ENCODE measurements at places on chromosomes 7 and 10. TPM values are rescaled to one million over a fixed set of nuclear protein-coding genes. Genes with fewer than 3 reads are reported as not detected.

DNA sequence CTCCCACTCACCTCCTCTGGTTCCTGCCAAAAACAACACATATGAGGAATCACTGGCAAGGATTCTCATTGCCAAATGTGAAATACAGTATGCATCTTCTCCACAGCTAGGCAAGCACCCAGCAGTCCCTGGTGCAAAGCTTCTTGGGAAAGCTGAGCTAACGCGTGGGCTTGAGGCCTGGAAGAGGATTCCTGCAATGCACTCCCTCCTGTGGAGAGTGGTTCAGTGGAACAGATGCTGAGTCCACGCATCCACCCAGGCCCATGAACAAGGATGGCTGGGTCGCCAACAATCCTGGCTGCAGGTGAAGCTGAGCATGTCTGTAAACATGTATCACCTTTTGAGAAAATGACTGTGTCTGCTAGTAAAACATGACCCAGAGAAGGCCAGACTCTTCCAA, 113.2 kb upstream of the CHST15 start:
- no peaks in the 10 kb centered on the region for H3K4me1 ChIP-seq
- no peak for DNase-seq
- no peak overlapping the region for H3K4me3 ChIP-seq
- H3K36me3 ChIP-seq = no peaks in the 10 kb centered on the region
- H3K27me3 ChIP-seq = no peaks in the 10 kb centered on the region

GRCh38 chr7:25124465-25125136, 459 bp downstream of the CYCS start:
- no peaks in the 10 kb centered on the region for H3K27me3 ChIP-seq
- peak overlapping the region; percentile 96 for H3K27ac ChIP-seq
- H3K36me3 ChIP-seq = peaks cover 31% of the 10 kb centered on the region
- peak overlapping the region; percentile 96 for H3K4me3 ChIP-seq

- no peak for DNase-seq
- no peaks in the 10 kb centered on the region for H3K4me1 ChIP-seq
- H3K27ac ChIP-seq = no peak overlapping the region
- H3K36me3 ChIP-seq = no peaks in the 10 kb centered on the region
These were observed 105.2 kb downstream of the THSD7A start for GRCh38 chr7:11726794-11727155.

DNA sequence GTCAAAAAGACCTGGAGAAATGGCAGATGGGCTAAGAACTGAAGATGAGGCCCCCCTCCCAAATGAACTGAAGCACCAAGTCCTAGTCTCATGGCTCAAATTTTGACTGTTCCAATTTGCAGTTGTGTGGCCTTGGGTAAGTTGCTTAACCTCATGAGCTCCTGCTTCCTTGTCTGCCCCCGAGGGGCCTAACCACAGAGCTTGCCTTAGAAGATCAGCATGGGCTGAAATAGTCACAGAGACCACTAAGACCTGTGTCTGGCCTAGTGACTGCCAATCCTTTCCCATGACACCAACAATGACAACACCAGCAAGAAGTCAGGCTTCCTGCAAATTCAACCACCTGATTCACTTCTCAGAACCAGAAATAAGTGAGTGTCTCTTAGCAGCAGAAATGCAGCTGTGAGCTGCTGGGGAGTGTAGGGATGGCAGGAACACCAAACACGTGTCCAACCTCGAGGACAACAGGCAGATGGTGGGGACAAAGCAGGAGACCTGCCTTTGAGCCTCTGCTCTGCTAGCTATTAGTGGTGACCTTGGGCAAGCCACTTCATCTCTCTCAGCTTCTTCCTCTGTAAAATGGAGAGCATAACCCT, 23.7 kb downstream of the CRHR2 start:
- no peak for DNase-seq
- no peaks in the 10 kb centered on the region for H3K27me3 ChIP-seq
- no peak overlapping the region for H3K4me3 ChIP-seq
- no peaks in the 10 kb centered on the region for H3K36me3 ChIP-seq
- H3K27ac ChIP-seq = no peak overlapping the region
- H3K4me1 ChIP-seq = no peaks in the 10 kb centered on the region

Gene MUC12
- total RNA-seq = 0.68 TPM

GRCh38 chr7:27205325-27206280, 5.7 kb upstream of the HOXA13 start:
- H3K4me1 ChIP-seq = peaks cover 28% of the 10 kb centered on the region
- DNase-seq = no peak
- peaks cover 98% of the 10 kb centered on the region for H3K27me3 ChIP-seq
- no peak overlapping the region for H3K4me3 ChIP-seq

DNA sequence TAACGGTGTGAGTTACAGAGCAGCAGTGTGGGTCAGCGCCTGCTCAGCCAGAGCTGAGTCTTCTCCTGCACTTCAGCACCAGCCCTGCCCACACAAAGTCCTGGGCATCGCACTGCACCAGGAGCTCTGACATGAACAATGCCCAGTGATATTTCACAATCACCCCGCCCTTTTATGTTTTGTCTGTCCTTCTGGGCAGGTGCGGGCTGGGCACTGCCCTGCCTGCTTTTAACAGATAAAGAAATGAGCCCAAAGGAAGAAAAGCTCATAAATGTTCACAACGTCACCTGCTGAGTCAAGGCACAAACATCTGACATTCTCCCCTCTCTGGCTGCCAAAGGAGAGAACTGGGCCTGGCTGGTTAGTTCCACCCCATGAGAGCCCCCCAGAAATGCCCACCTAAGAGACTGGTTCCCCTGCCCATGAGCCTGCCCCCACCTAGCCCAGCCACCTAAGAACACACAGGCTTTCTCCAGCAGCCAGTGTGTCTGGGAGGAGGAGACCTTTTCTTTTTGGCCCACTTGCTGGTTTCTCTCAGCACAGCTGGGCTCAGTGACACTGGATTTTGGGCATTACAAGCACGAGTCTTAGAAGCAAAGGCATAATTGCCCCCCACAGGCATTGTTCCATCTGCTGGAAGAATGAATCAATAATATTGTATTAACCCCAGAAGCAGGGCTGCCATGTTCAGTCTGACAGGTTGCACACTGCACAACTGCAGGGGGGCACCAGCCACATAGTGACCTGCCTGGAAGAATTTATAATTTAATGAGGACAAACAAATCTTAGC, 22.3 kb downstream of the CALML3 start:
- no peak overlapping the region for H3K4me3 ChIP-seq
- H3K36me3 ChIP-seq = no peaks in the 10 kb centered on the region
- peaks cover 22% of the 10 kb centered on the region for H3K4me1 ChIP-seq
- peaks cover 27% of the 10 kb centered on the region for H3K27me3 ChIP-seq

DNA sequence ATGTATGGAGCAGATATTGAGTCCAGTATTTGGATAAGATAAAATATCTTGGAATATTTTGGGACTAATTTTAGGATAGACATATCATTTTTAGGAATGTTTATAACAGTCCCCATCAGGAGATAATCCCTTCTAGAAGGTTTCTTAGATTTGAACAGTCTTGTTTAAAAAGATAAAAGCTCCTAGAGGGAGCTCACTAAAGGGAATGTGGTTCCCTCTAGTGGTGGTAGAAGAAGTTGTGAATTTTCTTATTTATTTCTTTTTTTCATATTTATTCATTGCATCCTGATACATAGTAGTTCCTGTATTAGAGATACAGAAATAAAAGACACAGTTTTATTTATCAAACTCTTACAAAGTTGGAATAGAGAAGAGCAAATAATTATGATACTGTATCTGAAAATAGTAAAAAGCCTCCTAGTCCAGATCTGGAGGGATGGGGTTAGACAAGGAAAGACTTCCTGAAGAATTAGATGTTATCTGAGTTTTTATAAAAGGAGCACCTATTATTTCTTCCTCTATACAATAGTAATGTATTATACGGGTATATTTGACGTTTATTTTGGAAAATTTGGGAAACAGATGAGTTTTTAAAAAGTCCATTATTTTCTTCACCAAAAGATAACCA, 24.5 kb upstream of the KLF14 start:
- no peak overlapping the region for H3K4me3 ChIP-seq
- no peak for DNase-seq
- no peaks in the 10 kb centered on the region for H3K4me1 ChIP-seq
- H3K27me3 ChIP-seq = peaks cover 21% of the 10 kb centered on the region
- H3K27ac ChIP-seq = no peak overlapping the region
- no peaks in the 10 kb centered on the region for H3K36me3 ChIP-seq

Gene ADCYAP1R1
- not detected for total RNA-seq

Gene CALY
- not detected for total RNA-seq

DNA sequence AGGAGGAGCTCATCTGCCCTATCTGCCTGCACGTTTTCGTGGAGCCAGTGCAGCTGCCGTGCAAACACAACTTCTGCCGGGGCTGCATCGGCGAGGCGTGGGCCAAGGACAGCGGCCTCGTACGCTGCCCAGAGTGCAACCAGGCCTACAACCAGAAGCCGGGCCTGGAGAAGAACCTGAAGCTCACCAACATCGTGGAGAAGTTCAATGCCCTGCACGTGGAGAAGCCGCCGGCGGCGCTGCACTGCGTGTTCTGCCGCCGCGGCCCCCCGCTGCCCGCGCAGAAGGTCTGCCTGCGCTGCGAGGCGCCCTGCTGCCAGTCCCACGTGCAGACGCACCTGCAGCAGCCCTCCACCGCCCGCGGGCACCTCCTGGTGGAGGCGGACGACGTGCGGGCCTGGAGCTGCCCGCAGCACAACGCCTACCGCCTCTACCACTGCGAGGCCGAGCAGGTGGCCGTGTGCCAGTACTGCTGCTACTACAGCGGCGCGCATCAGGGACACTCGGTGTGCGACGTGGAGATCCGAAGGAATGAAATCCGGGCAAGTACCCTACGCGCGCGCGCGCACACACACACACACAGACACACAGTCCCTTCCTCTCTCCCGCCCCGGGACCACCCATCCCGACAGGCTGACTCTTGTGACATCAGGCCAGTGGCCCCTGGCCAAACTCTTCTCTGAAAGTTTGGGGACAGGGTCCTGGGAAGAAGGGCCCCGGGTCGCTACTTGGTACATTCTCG, 538 bp downstream of the TRIM8 start:
- DNase-seq = peak; percentile 87
- peak overlapping the region; percentile 94 for H3K4me3 ChIP-seq
- peaks cover 20% of the 10 kb centered on the region for H3K36me3 ChIP-seq
- H3K4me1 ChIP-seq = peaks cover 42% of the 10 kb centered on the region

Gene SLC16A12
- not detected for total RNA-seq

DNA sequence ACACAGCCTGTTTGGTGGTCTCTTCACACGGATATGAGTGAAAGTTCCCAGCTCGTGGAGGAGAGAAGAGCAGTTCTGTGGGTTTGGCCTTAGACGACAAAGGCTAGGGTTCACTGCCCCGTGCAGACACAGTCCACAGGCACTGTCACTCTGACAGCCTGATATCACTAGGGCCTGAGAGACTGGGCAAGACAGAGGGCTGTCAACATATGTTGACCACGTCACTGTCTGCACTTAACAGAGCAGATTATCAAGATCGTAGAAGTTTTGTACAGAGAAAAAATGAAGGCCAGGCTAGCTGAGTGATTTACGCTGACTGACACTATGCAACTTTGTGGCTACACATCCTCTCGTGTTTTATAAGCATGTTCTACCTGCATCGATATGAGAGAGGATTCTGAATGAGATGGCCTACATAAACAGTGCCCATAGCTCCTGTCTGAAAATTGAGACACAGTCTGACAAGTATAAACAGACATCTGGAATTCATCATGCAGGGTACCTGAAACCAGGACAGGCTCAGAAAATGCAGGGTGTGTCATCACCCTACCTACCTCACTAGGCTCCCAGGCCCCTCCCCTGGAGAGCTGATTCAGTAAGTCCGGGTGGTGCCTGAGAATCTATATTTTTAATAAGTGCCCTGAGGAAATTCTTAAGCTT, 120.0 kb downstream of the SGMS1 start:
- H3K36me3 ChIP-seq = peaks cover 14% of the 10 kb centered on the region
- H3K27me3 ChIP-seq = peaks cover 10% of the 10 kb centered on the region
- no peak overlapping the region for H3K4me3 ChIP-seq
- peaks cover 72% of the 10 kb centered on the region for H3K4me1 ChIP-seq

DNA sequence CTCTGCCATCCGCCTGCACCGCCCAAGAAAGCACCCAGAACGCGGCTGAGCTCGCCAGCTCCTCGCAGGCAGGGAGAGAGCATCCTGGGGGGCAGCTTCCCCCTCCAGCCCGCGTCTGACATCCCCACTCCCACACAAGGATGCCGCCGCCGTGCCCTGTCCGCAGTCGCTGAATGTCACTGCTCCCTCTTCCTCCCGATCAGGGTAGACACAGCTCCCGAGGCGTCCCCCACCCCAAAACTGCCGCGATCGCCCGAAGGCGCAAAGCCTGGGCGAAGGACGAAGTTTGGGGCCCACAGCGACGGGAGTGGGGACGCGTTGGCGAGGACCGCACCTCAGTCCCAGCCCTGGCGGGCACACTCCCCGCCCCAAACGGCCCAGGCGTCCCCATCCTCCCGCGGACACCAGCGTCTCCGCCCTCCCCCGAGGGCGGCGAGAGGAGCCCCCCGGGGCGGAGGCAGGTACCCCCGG, 1.5 kb upstream of the KAT6B start:
- H3K36me3 ChIP-seq = peaks cover 4% of the 10 kb centered on the region
- H3K4me1 ChIP-seq = peaks cover 41% of the 10 kb centered on the region
- H3K27ac ChIP-seq = peak overlapping the region; percentile 85
- DNase-seq = peak; percentile 69

GRCh38 chr7:106116161-106116704, 4.1 kb upstream of the SYPL1 start:
- no peak overlapping the region for H3K4me3 ChIP-seq
- peaks cover 5% of the 10 kb centered on the region for H3K27me3 ChIP-seq
- peaks cover 29% of the 10 kb centered on the region for H3K4me1 ChIP-seq
- no peaks in the 10 kb centered on the region for H3K36me3 ChIP-seq
- H3K27ac ChIP-seq = no peak overlapping the region

DNA sequence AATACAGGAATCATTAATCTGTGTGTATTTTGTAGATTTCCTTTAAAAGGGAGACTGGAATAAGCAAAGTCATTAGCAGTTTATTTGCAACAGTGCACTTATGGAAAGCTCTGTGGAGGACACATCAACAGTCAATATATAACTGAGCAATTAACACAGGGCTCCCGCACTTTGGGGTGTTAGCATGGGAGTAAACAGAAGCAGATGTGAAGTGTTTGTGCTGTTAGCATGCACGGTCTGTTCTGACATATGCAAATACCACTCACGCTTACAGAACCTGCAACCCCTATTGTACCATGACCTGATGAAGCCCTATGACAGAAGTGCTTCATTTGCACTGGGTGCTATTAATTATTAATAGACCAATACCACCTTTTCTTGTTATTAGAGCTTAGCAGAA, 118.9 kb downstream of the PPP1R3A start:
- no peak overlapping the region for H3K27ac ChIP-seq
- no peaks in the 10 kb centered on the region for H3K36me3 ChIP-seq
- no peaks in the 10 kb centered on the region for H3K4me1 ChIP-seq
- H3K4me3 ChIP-seq = no peak overlapping the region

DNA sequence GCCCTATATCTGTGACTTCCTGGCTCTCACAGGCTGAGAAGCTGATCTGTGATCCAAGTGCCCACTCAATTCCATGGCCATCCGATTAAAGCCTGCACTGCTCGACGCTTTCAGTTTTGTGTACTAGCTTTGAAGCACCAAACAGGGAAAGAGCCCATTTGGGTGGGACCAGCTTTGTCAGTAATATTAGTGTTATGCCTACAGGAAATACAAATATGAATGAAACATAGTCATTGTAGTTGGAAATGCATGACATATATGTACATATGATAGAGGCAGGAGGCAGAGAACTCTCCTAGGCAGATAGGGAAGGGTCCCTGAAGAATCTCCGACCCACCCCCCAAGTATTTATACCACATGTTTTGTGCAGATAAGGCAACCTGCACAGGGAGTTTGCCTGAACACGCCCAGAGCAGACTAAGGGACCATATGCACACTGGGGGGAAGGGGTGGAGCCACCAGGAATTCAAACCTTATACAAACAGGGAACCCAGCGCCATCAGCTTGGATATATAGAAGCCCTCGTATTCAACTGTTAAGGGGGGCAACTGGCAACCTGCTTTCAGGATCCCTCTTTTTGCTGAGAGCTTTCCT, 653.2 kb downstream of the PARD3 start:
- H3K4me3 ChIP-seq = no peak overlapping the region
- no peaks in the 10 kb centered on the region for H3K36me3 ChIP-seq
- no peak for DNase-seq
- H3K27ac ChIP-seq = no peak overlapping the region
